ENCODE measurements at places on chromosomes 2 and 18. TPM values are rescaled to one million over a fixed set of nuclear protein-coding genes. Genes with fewer than 3 reads are reported as not detected.
A peak's percentile ranks its signal among the peaks of the same experiment; 100 is the strongest.

DNA sequence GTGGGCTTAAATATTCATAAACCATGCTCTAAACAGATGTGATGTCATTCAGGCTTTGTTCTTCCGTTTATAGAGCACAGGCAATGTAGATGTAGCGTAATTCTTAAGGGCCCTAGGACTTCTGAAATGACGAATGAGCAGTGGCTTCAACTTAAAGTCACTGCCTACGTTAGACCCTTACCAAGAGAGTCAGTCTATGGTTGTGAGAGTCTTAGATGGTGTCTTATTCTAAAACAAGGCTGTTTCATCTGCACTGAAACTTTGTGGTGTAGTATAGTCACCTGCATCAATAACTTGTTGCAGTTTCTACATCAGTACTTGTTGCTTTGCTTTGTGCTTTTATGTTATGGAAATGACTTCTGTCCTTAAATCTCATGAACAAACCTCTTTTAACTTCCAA is 56.0 kb downstream of the PIK3C3 start:
- no peaks in the 10 kb centered on the region for H3K27me3 ChIP-seq
- H3K4me1 ChIP-seq = no peaks in the 10 kb centered on the region
- no peak for DNase-seq
- no peak overlapping the region for H3K27ac ChIP-seq
- H3K4me3 ChIP-seq = no peak overlapping the region

DNA sequence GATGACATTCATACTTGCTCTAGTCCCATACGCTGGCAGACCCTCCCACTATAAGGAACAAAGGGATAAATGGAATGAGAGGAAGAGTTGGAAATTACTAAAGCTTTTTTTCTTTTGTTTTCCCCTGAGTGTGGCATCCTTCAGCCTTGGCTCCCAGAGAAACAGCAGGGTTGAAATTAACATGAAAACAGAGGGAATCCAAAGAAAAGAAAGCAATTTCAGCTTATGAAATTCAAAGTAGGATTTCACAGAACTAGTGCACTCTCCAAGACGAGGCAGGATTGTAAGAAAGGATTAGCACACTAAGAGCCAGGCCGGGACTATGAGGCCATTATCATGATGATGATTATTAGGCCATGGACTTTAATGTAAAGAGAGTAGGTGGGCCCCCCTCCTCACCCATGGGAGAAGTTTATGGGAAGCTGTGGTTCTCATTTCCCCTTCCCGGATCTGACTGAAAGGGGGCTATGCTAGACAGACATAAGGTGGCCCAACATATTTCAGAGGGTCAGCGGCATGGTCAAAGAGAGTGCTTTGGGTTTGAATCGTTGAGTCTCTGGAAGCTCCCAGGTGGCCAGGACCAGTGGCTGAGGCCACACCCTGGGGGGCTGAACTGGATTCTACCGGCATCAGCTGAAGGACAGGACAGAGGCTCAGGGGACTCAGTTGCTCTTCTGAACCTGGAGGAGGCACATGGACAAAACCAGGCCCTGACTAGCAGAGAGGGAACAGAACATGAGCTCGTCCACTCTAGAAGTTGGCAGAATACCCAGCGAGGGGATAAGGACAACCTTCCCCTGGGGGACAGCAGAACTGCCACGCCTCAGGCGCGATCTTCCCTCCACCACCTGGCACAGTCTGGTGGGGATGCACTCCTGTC is 100.1 kb upstream of the ARL4C start:
- H3K27me3 ChIP-seq = no peaks in the 10 kb centered on the region
- H3K4me3 ChIP-seq = no peak overlapping the region
- no peaks in the 10 kb centered on the region for H3K36me3 ChIP-seq
- H3K27ac ChIP-seq = no peak overlapping the region
- no peaks in the 10 kb centered on the region for H3K4me1 ChIP-seq

GRCh38 chr2:55932843-55933242 is 9.3 kb upstream of the EFEMP1 start:
- no peak overlapping the region for H3K27ac ChIP-seq
- peaks cover 15% of the 10 kb centered on the region for H3K27me3 ChIP-seq
- no peak for DNase-seq
- no peak overlapping the region for H3K4me3 ChIP-seq
- H3K4me1 ChIP-seq = no peaks in the 10 kb centered on the region
- no peaks in the 10 kb centered on the region for H3K36me3 ChIP-seq

GRCh38 chr18:42268186-42268725 is 313.2 kb downstream of the PIK3C3 start:
- no peaks in the 10 kb centered on the region for H3K36me3 ChIP-seq
- H3K4me3 ChIP-seq = no peak overlapping the region
- DNase-seq = no peak
- H3K27me3 ChIP-seq = no peaks in the 10 kb centered on the region
- H3K27ac ChIP-seq = no peak overlapping the region

DNA sequence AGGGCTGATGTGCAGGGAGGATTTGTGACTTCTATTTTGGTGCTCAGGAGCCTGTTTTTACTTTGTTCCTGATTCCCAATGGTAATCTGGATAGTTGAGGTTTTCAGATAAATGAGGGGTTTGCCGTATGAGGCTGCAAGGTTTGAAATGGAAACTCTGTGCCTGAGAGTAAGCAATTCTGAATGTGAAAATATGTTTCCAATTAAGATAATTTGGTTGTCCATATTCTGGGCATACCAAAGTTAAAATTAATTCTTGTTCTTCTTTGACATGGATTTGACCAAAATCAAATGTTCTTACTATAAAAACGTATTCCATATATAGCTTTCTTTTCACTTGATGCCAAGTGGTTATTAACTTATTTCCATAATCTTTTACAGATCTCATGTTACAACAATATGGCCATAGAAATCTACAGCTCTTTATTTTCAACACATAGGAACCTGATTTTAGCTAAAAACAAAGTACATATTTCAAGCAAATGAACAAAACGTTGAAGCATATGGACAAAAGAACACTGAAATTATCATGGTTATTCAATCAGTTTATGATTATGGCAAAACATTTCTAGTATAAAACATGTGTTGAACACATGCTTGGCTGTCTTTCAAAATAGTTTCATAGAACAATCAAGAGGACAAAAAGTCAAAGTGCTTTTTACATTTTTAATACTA is 63.4 kb upstream of the ARHGAP28 start:
- H3K27me3 ChIP-seq = no peaks in the 10 kb centered on the region
- peaks cover 16% of the 10 kb centered on the region for H3K4me1 ChIP-seq
- no peak overlapping the region for H3K27ac ChIP-seq
- H3K4me3 ChIP-seq = no peak overlapping the region
- H3K36me3 ChIP-seq = no peaks in the 10 kb centered on the region
- peak; percentile 72 for DNase-seq

GNLY gene
- 12.1 TPM for total RNA-seq

IL36A gene
- not detected for total RNA-seq

FAM237A gene
- not detected for total RNA-seq

CFAP221 gene
- 42.4 TPM for total RNA-seq

UGT1A5 gene
- not detected for total RNA-seq

DPYSL5 gene
- not detected for total RNA-seq

FBXO15 gene
- total RNA-seq = 9.7 TPM

CRYGD gene
- total RNA-seq = not detected

MYO5B gene
- 25.6 TPM for total RNA-seq

CRYBA2 gene
- not detected for total RNA-seq
